Mesendoderm (in vitro differentiated cells): ENCODE measurements at places on chromosomes 11 and 22.

GRCh38 chr11:12253843-12254281, 123.5 kb upstream of the PARVA start:
- no peak for DNase-seq

GRCh38 chr22:43620197-43620596, 191.9 kb downstream of the EFCAB6 start:
- no peak for DNase-seq

GRCh38 chr22:45218976-45219375, 21.7 kb downstream of the KIAA0930 start:
- peak; percentile 34 for DNase-seq

DNA sequence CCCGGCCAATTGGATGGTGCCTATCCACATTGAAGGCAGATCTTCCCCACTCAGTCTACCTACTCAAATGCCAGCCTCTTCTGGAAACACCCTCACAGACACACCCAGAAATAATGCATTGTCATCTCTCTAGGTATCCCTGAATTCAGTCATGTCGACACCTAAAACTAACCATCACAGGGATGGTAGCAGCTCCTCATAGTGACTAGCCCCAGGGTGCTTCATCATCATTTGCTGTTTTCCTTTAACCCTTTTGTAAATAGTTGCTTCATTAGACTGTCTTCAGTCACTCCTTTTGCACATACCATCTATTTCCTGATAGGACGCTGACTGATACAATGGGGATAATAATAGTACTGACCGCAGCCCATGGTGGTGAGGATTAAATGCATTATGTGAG, 18.8 kb upstream of the AMOTL1 start:
- no peak for DNase-seq

- no peak for DNase-seq
These were observed 45.2 kb downstream of the TBX1 start for GRCh38 chr22:19805821-19806212.

GRCh38 chr11:13313005-13313819, 35.6 kb downstream of the BMAL1 start:
- DNase-seq = peak; percentile 42

GRCh38 chr11:75536786-75537641, 11.3 kb upstream of the GDPD5 start:
- peak; percentile 76 for DNase-seq

- DNase-seq = peak; percentile 40
These were observed 324.3 kb downstream of the DYNC2H1 start for GRCh38 chr11:103433386-103434072.

DNA sequence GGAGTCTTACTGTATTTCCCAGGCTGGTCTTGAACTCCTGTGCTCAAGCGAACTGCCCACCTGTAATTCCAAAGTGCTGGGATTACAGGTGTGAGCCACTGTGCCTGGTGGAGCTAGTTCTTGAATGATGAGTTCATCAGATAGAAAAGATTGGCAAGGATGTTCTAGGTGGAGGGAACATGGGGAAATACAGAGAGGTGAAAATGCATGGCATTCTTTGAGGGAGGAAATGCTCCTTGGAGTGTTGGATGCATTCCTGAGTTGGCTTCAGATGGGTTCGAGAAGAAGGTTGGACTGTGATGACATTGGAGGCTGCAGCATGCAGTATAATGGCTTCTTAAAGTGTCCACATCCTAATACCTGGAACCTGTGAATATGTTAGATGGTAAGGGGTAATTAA, 4.4 kb downstream of the DDX10 start:
- DNase-seq = peak; percentile 51

GRCh38 chr11:1224111-1224490, 1.2 kb downstream of the MUC5B start:
- DNase-seq = no peak

- peak; percentile 63 for DNase-seq
These were observed 161.8 kb upstream of the GRK3 start for GRCh38 chr22:25402501-25403283.

DNA sequence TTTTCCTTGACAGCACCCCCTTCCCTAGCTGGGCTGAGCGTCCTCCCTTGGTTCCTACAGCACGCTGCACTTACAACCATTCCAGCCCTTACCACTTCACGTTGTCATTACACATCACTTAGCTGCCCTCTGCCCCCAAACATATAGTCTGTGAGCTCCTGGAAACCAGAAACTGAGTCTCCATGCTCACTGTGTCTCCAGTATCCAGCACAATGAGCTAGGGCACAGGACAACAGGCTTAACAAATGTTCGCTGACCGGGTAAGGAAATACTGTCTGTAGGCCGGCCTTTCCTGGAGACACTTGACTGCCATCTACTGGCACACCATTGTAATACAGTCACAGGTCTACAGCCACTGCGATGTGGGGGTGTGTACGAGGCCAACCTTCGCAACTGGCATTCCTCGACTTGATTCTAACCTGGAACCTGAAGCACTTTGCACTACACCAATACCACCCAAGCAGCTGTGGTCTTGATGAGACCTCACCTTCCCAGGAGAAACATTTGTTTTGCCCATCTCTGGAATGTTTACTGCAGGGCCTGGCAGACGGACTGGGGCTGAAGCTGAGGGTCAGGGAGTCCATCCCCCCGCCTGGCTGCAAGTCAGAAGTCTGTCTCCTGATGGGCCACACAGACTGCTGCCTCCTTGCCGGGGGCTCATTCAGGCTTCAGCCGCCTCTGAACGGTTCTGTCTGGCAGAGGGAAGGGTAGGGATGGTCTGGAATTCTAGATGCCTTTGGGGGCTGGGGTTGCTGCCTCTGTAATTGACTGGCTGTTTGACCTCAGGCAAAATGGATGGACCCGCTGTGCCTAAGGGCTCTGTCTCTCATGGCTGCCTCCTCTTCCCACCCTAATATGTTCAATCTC, 72.0 kb downstream of the SYN3 start:
- DNase-seq = peak; percentile 92

GRCh38 chr11:78893996-78894395, 319.3 kb upstream of the NARS2 start:
- DNase-seq = no peak

GRCh38 chr22:29030618-29031226, 30.9 kb downstream of the C22orf31 start:
- peak; percentile 95 for DNase-seq

- no peak for DNase-seq
These were observed 9.5 kb upstream of the UPB1 start for GRCh38 chr22:24485608-24486007.

- DNase-seq = no peak
These were observed 1.9 kb upstream of the OR9Q2 start for GRCh38 chr11:58186938-58187337.

DNA sequence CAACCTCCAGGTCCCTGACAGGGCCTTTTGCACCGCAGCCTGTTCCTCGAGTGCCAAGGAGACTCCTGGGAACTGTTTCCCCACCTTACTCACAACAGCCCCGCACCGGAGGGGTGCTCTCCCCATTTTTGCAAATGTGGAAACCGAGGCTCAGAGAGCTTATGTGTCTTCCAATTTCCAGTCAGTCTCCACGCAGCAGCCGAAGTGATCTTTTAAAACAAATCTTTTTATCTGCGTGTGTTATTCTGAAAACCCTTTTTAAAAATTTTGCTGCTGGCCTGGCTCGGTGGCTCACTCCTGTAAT, 409 bp upstream of the TMEM134 start:
- no peak for DNase-seq

- DNase-seq = no peak
These were observed 3.1 kb downstream of the RPS19BP1 start for GRCh38 chr22:39529487-39529851.

DNA sequence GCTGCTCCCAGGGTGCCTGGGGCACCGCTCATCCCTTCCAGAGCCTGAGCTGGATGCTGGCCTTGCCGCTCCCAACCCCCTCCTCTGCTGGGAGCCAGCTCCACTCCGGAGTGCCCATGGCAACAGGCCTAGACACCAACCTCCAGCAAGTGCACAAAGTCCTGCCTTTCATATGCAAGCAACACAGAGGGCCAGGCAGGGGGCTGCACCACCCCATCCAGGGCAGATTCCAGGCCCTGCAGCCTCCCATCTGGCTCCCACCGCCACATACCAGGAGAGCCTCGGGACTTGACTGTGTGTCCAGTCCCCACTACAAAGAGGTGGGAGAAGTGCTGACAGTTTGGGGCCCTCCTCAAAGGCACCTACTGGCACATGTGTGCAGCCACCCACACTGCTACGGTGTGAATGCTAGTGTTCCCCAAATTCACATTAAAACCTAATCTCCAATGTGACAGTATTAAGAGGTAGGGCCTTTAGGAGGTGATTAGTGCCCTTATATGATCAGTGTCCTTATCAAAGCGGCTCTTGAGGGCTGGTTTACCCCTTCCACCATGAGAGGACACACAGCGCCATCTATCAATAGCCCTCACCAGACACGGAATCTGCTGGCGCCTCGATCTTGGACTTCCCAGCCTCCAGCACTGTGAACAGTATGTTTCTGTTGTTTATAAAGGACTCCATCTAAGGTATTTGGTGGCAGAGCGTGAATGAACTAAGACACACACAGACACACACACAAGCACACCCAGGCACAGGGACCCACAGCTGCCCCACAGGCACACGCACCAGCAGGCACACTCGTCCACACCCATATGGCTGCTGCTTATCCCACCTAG, 16.2 kb downstream of the ARVCF start:
- no peak for DNase-seq

- peak; percentile 26 for DNase-seq
These were observed 69.7 kb downstream of the FANCF start for GRCh38 chr11:22555881-22556280.

DNA sequence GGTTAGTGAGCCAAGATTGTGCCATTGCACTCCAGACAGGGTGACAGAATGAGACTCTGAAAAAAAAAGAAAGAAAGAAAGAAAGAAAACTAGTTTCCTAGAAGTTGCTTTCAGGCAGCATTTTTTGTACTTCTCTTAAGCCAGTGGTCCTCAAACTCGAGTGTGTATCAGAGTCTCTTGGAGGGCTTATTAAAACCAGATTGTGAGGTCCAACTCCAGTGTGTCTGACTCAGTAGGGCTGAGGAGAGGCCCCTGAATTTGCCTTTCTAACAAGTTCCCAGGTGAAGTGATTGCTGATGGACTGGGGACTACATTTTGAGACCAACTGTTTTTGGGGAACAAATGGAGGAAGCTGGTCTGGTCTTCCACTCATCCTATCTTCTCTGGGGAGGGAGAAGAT, 57.5 kb upstream of the VSTM5 start:
- no peak for DNase-seq

GRCh38 chr11:67667490-67668191, 6.8 kb downstream of the ALDH3B2 start:
- no peak for DNase-seq

DNA sequence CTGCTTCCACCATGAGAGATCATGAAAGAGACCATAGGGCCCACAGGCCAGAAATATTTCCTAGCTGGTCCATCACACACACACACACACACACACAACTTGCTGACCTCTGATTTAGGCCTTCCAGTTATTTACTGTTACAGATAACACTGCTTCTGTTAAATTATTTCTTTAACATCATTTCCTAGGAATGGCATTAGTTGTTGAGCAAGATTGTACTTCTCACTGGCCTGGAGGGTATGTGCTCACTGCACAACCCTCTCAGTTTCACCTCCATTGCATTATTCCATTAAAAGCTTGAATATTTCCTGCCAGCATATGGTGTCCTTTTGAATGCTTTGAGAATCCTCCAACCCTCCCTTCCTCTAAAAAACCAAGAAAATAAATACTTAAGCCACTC, 104.4 kb downstream of the MICAL2 start:
- DNase-seq = no peak

DNA sequence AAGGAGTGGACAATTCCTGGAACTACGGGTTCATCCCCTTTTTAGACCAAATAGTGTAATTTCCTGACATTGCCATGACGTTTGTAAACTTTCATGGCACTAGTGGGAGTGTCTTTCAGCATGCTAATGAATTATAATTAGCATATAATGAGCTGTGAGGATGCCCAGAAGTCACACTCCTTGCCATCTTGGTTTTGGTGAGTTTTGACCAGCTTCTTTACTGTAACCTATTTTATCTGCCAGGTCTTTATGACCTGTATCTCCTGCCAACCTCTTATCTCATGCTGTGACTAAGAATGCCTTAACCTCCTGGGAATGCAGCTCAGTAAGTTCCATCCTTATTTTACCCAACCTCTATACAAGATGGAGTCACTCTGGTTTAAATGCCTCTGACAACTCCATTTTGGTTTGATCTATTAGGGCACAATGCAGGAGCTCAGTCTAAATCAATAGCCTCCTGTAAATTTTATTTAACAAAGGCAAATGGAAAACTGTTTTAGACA, 20.7 kb downstream of the OR10A6 start:
- peak; percentile 77 for DNase-seq

GRCh38 chr11:127218275-127218608, 217.7 kb upstream of the KIRREL3 start:
- DNase-seq = no peak

GRCh38 chr11:35006389-35007128, 90.1 kb downstream of the PDHX start:
- no peak for DNase-seq

DNA sequence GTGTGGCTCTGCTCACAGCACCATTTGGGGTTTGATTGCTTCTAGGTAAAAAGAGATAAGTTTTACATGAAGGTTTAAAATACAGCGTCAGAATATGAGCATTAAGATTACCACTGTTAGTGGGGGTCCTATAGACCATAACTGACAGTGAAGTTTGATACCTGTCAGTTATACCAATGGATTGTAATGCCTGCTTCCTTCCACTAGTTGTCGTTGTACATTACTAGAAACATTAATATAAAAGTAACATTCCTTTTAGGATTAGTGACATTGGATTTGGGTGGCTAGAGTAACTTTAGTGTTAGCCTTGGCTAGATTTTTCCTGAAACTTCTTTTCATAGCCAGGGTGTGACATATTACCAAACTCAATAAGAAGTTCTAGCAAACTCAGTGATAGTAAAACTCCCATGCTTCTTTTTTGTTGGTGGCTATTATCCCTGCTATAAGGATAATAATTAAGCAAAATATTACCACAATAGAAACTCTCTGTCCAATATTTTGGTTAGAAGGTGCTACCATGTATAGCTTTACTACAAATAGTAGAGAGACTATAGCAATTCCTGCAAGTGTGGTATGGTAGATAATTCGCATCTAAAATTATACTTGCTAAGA, 57.1 kb downstream of the FAM181B start:
- DNase-seq = no peak

GRCh38 chr11:28243061-28243460, 134.9 kb downstream of the METTL15 start:
- DNase-seq = no peak

DNA sequence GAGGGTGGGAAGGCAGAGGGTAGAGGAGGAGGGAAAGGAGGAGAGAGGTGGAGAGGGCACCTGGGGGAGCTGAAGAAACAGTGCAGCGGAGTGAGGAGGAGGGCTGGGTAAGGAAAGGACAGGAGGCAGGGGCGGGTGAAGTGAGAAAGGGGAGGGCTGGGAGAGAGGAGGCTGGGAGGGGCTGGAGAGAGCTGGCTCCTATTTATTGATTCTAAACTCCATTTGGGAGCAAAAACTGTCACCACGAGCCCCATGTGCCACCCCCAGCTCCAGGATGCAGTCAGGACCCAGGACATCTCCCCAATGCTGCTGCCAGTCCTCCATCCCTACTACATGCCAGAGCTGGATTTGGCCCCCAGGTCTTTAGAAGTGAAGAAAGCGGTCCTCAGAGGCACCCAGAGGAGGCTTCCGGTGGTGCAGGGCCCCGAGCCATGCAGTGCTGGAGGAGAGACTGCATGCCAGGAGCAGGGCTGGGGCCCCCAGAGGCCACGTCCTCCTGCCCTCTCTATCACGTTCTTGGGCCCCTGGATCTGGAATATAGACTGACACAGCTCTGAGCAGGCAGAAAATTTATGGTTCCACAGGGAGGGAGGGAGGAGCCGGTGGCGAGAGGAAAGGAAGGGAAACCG, 53.7 kb downstream of the SLC22A12 start:
- peak; percentile 70 for DNase-seq
